Stimulated activated CD4-positive, alpha-beta T cell treated with anti-CD3 and anti-CD28 coated beads, Interleukin-12 subunit alpha, Interleukin-12 subunit beta, amount 100 ng/mL, for 48 hours (primary cell): ENCODE measurements at places on chromosomes 11 and 22.
A peak's percentile ranks its signal among the peaks of the same experiment; 100 is the strongest.

- DNase-seq: no peak
These were observed 282.8 kb downstream of the MN1 start for GRCh38 chr22:27518531-27519340.

- DNase-seq: peak; percentile 27
These were observed 23.2 kb downstream of the COMMD9 start for GRCh38 chr11:36265793-36266628.

GRCh38 chr11:70505331-70505731, 107.0 kb downstream of the CTTN start:
- DNase-seq: no peak

DNA sequence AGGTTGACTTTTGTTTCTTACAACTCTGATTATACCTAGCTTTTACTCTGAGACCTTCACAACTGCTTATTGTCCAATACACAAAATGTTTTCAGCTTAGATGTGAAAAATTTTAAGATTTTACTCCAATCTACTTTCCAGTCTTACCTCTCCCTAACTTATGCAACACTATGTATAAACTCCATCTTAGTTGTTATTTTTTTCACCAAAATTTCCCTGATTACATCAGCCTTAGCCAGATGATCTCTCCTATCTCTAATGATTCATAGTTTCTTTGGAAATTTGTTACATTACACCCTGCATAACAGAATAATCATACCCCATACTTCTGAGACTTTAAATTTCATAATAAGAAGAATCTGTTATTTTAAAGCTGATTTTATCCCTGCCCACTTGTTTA, 621.0 kb upstream of the ANO3 start:
- DNase-seq: no peak

GRCh38 chr11:109973486-109973885, 119.7 kb upstream of the ZC3H12C start:
- DNase-seq: no peak

DNA sequence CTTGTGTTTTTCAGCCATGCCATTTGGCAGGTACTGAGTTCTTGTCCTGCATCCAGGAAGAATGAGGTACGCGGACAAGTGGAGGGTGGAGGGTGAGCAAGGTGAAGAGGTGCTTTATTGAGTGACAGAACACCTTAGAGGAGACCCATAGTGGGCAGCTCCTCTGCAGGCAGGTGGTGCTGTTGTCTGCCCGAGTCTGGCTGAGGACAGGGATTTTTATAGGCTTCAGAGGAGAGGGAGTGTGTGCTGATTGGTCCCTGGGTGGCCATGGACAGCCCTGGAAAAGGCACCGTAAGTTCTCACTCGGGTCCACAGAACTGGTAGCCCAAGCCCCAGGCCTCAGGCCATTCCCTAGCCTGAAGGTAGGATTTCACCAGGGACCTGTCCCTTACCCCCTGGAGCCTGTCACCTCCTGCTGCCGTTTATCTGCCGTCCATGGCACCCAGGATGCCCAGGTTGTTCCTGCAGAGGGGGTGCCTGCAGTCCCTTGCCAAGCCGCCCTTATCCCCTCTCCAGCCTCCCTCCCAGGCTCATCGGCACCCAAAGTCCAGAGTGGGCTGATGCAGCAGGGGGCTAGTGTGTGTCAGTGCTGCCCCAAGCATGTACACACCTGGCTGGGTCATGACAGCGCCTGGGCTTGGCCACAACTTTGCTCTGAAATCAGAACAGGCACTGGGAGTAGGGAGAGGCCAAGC, 213.6 kb downstream of the LRRC4C start:
- DNase-seq: no peak

DNA sequence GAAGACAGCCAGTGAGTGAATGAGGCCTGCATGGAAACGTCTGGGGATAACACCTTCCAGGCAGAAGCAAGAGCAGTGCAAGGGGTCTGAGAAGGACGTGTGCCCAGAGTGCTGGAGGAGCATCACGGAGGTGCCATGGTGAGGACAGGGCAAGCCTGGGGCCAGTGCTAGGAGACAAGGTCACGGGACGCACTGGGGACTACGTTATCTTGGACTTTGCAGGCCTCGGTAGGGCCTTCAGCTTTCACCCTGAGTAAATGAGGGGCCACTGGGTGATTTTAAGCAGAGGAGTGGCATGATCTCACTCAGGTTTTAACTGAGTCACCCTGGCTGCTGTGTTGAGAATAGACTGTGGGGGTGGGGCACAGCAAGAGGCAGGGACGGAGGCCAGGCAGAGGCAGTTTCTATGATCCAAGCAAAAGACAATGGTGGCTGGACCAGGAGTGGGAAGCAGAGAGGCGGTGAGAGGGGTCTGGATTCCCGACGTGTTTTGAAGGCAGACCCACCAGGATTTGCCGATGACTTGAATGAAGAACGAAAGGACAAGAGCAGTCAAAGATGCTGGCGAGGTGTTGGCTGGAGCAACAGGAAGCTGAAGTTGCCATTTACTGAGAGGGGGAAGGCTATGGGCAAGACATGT, 102.7 kb upstream of the PARVA start:
- DNase-seq: no peak

- no peak for DNase-seq
These were observed 184.3 kb upstream of the CTSC start for GRCh38 chr11:88521799-88522201.

DNA sequence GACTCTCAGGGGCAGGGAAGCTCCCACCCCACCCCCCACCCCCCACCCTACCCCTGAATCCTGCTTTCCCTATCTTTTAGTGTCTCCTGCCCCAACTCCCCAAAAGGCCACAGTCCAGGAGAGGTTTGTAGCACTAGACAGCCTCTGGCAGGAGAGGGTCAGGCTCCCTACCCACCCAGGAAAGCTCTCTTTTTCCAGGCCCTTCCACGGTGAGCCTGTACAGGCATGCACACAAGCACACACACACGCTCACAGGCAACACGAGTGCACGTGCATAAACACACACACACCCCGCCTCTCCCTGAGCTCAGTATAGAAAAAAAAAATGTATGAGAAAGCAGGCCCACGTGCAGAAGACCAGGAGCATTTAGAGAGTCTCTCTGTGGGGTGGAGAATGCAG, 414.0 kb downstream of the MN1 start:
- DNase-seq: no peak

DNA sequence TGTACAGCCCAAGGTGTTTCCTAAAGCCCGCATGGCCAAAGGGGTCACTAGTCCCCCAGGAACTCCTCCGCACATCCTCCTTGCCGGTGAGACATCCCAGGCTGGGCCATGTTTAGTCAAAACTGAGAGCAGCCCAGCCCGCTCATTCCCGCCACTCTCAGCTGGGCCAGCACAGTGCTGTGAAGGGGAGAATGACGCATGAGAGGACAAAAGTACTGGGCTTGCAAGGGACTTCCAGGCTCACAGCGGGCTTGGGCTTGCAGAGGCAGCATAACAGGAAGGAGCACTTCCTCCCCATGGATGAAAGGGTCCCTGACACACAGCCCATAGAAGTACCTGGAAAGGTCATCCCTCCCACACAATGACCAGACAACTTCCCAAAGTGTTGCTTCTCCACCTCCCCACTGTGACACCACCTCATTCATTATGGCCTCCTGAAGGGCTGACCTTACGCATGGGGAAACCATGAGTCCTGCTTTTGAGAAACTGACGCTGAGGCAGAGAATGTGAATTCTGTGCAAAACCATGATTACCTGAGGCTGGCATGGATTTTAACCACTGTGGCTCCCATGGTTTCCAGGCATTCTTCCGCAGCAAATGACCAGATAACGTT, 19.1 kb downstream of the ETS1 start:
- no peak for DNase-seq

- no peak for DNase-seq
These were observed 119.4 kb downstream of the HIPK3 start for GRCh38 chr11:33376331-33377310.

DNA sequence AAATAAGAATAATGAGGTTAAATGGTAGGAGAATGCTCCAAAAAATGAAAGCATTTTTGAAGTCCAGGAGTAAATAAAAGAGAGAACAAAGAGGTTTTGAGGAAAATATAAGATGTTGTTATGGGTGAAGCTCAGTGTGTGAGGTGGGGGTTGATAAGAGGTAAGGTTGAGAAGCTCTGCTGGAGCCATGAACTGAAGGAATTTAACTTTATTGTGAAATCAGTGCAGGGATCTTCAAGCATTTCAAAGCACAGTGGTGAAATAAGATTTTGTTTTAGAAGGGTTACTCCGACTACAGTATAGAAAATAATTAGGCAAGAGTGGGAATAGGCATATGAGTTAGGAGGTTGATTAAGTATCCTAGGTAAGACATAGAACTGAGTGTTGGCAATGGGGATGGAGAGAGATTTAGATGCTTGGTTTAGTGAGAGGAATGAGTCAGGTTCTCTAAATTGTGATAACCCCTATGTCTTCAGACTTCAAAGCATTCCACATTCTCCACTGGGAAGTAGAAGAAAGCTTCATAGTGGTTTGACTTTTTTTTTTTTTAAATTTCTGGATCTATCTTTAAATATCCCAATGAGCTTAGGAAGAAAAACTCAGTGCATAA, 403.2 kb downstream of the AASDHPPT start:
- DNase-seq: no peak

DNA sequence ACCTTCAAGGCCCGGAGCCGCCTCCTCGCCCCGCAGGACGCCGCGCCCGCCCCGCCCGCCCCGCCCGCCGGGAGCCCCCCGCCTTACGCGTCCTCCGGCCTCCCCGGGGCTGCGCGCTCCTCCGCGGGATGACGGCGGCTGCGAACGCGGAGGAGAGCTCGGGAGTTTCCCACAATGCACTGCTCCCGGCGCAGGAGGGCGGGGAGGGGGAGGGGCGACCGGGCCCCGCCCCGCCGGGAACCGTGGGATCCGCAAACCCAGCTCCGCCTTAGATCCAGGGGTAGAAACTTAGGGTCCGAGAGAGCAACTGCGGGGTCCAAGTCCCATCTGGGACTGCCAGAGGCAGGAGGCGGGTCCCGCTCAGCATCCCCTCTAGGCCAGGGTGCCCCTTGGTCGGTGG, at the start of gene CEND1:
Gene CEND1, minus strand, starts transcription at position 148 of the 400 bp plus-strand sequence. CDS start 1,514 bp downstream, outside the sequence.
- peak; percentile 51 for DNase-seq

DNA sequence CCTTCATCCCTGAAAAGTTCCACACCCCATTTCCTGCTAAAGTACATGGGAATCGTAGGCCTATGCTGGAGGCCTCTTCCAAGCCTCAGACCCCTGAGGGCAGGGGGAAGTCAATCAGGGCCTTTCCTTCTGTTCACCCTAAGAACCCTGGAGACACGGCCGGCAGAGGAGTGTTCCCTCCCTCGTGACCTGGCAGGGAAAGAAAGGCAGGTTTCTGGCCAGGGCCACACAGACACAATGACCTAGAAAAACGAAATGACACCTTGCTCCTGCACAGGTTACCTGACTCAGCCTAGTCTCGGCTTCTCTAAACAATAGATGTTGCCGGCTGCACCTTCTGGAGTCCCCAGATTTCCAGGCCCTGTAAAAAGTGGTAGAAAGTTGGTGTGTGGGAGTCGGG, 60.6 kb upstream of the CADM1 start:
- no peak for DNase-seq

DNA sequence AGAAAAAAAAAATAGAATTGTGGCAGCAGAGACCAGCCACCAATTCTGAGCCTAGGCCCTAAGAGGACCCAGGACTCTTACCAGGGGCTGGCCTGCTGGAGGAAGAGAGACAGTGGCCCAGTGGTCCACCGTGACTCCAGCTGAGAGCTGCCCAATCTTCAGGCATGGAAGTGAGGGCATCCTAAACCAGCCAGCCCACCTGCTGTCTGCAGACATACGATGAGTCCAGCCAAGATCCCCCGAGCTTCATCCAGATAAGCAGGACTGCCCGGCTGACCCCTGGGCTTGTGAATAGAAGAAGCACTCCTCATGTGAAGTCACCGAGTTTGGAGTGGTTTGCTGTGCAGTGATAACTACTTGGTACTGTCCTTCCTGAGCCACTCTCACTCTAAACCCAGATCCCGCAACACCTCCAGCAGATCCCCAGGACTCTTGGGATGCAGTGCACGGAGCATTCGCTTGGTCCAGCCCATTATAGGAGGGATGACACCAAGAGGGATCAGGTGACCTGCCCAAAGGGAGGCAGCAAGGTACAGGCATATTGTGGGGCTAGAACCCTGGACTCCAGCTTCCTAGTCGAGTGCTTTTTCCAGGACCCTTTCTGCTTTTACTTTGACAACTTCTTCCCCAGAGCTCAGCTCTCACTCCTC, 41.7 kb upstream of the FGF3 start:
- no peak for DNase-seq

DNA sequence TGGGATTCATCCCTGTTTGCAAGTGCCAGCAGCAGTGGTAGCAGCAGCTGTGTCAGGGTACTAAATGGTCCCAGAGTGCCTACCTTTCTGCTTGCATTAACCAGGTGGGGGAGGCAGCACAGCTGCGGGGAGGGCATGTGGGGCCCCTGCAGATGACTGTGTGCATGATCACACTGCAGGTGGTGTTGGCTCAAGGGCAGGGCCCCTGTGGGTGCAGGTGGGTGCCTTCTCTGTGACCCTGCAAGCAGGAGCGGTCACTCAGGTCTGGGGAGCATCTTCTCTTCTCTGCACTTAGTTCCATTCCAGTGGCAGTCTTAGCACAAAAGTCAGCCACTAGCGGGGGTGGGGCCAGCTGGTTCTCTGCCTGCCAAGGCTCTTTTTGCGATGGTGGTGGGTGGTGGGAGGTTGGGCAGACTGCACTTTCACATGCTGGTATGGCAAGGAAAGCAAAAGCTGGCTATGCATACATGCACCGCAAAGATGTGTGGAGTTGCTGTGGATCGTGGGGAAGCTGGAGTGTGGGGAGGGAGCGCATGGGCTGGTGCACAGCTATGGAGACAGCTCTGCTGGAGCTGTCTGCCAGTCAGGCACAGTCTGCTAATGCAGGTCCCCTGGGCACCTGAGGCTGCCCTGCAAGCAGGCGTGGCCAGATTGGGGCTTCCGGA, 157.1 kb downstream of the DYNC2H1 start:
- DNase-seq: no peak

DNA sequence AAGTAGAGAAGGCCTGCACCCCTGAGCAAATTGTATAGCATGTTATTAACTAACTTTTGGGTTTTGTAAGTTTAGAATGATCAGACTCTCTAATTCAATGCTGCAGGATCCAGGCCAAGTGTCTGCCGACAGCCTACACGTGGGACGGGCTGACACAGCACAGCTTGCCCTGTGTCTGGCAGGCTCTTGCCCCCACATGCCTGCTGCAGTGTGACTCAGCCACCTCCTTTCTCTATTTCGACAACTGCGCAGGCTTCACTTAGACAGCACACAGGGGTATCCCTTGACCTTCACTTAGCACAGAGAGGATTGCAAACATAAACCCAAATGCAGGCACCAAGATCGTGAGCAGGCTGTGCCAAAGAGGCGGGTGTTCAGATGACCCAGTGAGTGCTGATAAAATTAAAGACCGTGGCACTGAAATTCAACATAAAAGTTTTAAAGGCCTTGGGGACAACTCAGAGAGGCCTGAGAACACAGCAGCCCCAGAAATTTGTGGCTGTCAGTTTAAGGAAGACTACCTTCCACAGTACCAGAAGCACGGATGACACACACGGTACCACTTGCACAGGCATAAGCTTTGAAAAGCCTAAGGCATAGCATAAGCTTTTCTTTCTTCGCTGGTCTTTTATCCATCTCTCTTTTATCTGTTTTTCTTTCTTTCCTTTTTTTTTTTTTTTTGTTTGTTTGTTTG, 37.8 kb downstream of the SCN3B start:
- DNase-seq: no peak
